Hindlimb muscle (tissue), 1 donor: ENCODE measurements at places on chromosomes 6 and 20. TPM values are rescaled to one million over a fixed set of nuclear protein-coding genes. Genes with fewer than 3 reads are reported as not detected.

The PFDN6 gene
- 41.2 TPM for polyA plus RNA-seq

The SEL1L2 gene
- polyA plus RNA-seq, result 0.26 TPM

The TOX2 gene
- 4.1 TPM for polyA plus RNA-seq

The CST7 gene
- 0.63 TPM for polyA plus RNA-seq

The FOXA2 gene
- not detected for polyA plus RNA-seq

The DUSP15 gene
- polyA plus RNA-seq, result 3.0 TPM

The DEFB124 gene
- 0.88 TPM for polyA plus RNA-seq

The CRYBG1 gene
- polyA plus RNA-seq, result 3.1 TPM

The BMP5 gene
- 9.0 TPM for polyA plus RNA-seq

The CLPSL2 gene
- polyA plus RNA-seq, result not detected

The DDX43 gene
- 1.2 TPM for polyA plus RNA-seq

The DPPA5 gene
- not detected for polyA plus RNA-seq

The PLAGL1 gene
- 285 TPM for polyA plus RNA-seq

The ZBP1 gene
- not detected for polyA plus RNA-seq
